Activated CD4-positive, alpha-beta T cell treated with anti-CD3 and anti-CD28 coated beads for 36 hours (primary cell): ENCODE measurements at places on chromosomes 5 and 9. TPM values are rescaled to one million over a fixed set of nuclear protein-coding genes. Genes with fewer than 3 reads are reported as not detected.

DNA sequence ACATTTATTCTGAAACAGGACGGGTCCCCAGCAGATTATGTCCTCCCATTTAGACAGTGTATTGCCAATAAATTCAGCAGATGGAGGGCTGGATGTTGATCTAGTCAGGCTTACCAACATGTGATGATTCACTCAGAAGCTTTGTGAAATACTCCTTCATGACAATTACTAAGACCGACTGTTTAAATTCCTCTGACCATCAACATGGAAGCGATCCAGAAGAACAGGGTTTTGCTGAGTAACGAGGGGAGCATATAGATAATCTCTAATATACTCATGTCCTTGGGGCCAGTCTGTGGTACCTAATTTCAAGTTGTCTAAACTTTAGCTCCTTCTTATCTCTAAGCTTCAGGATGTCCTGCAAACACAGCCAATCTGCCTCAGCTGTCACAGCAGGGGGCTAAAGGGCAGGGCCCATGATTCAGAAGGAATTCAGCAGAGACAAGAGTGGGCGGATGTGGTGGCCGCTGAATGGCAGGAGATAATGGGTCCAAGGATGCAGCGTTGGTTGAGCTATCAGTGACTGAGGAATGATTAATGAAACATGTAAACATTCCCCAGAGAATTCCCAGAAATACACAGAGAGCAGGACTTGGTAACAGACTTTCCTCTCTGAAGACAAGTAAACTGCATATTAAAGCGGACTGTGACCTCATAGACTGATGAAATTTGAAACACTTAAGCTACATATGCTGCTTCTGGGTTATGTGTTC is 109.4 kb downstream of the ANKRD55 start:
- H3K4me1 ChIP-seq: peaks cover 44% of the 10 kb centered on the region
- no peaks in the 10 kb centered on the region for H3K36me3 ChIP-seq
- H3K27ac ChIP-seq: peak overlapping the region; percentile 0
- no peak overlapping the region for H3K4me3 ChIP-seq
- DNase-seq: no peak

The ATOX1 gene
- 85.9 TPM for total RNA-seq

DNA sequence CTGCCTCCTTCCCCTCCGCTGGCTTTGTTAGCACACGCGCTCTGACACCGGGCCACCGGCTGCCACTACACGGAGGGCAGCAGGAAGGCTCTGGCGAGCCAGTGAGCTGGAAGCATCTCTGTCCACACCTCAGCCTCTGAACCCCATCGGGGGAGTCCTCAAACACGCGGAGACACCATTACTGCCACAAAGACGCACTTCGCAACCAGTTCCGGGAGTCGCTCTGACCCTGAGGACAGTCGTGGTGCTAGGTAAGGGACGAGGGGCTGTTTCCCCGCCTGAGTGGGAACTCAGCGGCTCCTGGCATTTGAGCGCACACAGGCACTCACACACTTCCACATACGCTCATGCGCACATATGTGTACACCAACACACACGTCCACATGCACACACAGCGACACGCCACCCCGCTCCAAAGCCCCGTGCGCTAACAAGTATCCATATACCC is 160.0 kb downstream of the C9orf152 start:
- peaks cover 36% of the 10 kb centered on the region for H3K4me1 ChIP-seq
- no peak for DNase-seq
- peaks cover 12% of the 10 kb centered on the region for H3K36me3 ChIP-seq

GRCh38 chr5:108320231-108320630 is 61.7 kb downstream of the FBXL17 start:
- no peak overlapping the region for H3K4me3 ChIP-seq
- peaks cover 5% of the 10 kb centered on the region for H3K36me3 ChIP-seq
- H3K27me3 ChIP-seq: no peaks in the 10 kb centered on the region
- no peaks in the 10 kb centered on the region for H3K4me1 ChIP-seq
- DNase-seq: no peak

DNA sequence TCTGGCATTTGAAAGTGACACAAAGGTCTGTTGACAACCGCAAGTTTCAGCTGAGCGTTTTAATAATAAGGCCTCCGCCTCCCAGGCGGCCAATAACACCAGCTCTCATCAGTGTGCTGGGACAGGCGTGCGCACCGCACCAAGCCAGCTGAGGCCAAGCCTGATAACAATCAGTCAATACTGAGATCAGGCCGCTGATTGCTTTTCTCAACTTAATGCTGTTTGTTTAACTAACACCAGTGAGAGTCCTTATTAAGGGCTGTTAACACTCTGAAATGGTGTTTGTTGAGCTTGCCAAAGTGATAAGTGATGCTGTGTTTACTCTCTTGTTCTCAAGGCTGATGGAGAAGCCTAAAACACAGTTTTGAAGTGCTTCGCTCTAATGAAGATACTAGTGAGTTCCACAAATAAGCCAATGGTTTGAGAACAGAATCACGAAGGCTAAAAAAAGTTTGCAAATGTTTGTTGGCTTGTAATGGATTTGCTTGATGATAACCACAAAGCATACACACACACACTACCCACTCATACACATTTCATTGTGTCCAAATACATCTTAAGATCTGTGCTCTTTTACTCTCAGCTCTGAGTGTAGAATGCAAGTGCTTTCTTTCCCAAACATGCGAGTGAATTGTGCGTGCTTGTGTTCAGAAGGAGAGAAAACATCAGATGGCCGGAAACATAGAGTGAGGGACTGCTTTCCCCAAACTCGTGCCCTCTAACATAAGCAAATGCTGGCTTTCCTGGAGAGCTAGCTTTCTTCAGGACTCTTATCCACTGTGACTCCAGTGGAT is 330.4 kb upstream of the KLF4 start:
- H3K27me3 ChIP-seq: no peaks in the 10 kb centered on the region
- no peaks in the 10 kb centered on the region for H3K36me3 ChIP-seq
- DNase-seq: no peak
- no peaks in the 10 kb centered on the region for H3K4me1 ChIP-seq
- no peak overlapping the region for H3K4me3 ChIP-seq
